ENCODE measurements at places on chromosomes 1 and 21. TPM values are rescaled to one million over a fixed set of nuclear protein-coding genes. Genes with fewer than 3 reads are reported as not detected.

GRCh38 chr1:113732802-113733201 is 26.5 kb downstream of the PHTF1 start:
- DNase-seq, result no peak

DNA sequence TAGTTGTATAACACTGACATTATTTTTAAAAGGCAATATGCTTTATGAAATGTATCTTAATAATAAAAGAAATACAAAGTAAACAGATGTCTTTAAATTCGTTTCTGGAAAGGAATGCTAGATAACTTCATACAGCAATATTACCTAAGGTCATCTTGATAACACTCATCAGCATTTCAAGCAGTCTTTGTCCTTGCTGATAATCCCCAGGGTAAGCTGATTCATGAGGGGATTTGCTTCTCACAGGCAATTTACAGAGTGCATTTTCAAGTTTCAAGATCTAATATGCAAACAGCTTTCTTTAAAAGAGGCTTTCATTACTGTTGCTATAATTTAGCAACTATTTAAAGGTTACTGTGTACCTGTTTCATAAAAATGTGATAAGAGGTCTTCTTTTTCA is 75.2 kb upstream of the NEK2 start:
- no peak for DNase-seq

GRCh38 chr1:51000160-51000559 is 30.1 kb downstream of the CDKN2C start:
- no peak for DNase-seq

Gene DNALI1
- polyA plus RNA-seq, result 49.4 TPM

- DNase-seq, result no peak
Measured at GRCh38 chr1:232978091-232978634, 27.8 kb downstream of the NTPCR start.

- no peak for DNase-seq
Measured at GRCh38 chr1:96240438-96240837, 481.1 kb upstream of the PTBP2 start.

GRCh38 chr1:151157067-151157531 is 650 bp downstream of the TNFAIP8L2 start:
- no peak for DNase-seq

Gene RBM11
- polyA plus RNA-seq, result 3.4 TPM

Gene AGRN
- polyA plus RNA-seq, result 134 TPM
